Placental pericyte (primary cell): ENCODE measurements at places on chromosomes 16 and 17. TPM values are rescaled to one million over a fixed set of nuclear protein-coding genes. Genes with fewer than 3 reads are reported as not detected.

SPAG9 gene
- 91.9 and 92.8 TPM in 2 replicates for total RNA-seq

BCL6B gene
- total RNA-seq: under 0.01 TPM in 1 of 2 replicates, not detected in the other

SLC2A4 gene
- 0.22 TPM in 1 of 2 replicates, not detected in the other for total RNA-seq

CCL22 gene
- not detected in 2 replicates for total RNA-seq

MYOCD gene
- under 0.01 and 4.7 TPM in 2 replicates for total RNA-seq

FOXL1 gene
- 1.1 and 12.2 TPM in 2 replicates for total RNA-seq

GCGR gene
- total RNA-seq: not detected in 2 replicates

FZD2 gene
- 26.1 and 34.4 TPM in 2 replicates for total RNA-seq

NPIPA8 gene
- total RNA-seq: not detected in 2 replicates

LPCAT2 gene
- total RNA-seq: 14.4 and 52.4 TPM in 2 replicates

EFNB3 gene
- total RNA-seq: 0.72 and 1.5 TPM in 2 replicates

ATP2C2 gene
- not detected in 2 replicates for total RNA-seq

CCR7 gene
- total RNA-seq: under 0.01 TPM in 1 of 2 replicates, not detected in the other

CCL14 gene
- not detected in 2 replicates for total RNA-seq

KRTAP2-3 gene
- total RNA-seq: 0.72 TPM in 1 of 2 replicates, not detected in the other

RGS11 gene
- 1.0 and 2.4 TPM in 2 replicates for total RNA-seq

KRT9 gene
- total RNA-seq: not detected in 2 replicates

MPO gene
- not detected in 2 replicates for total RNA-seq

ASIC2 gene
- total RNA-seq: under 0.01 TPM in 1 of 2 replicates, not detected in the other

HOXB4 gene
- under 0.01 and 0.57 TPM in 2 replicates for total RNA-seq

CMTM2 gene
- total RNA-seq: not detected in 2 replicates

CLDN9 gene
- not detected in 2 replicates for total RNA-seq

FADS6 gene
- total RNA-seq: not detected in 2 replicates

CHST5 gene
- total RNA-seq: under 0.01 TPM in 2 replicates

MMP2 gene
- total RNA-seq: 875 and 1,286 TPM in 2 replicates

METTL26 gene
- total RNA-seq: 99.1 and 106 TPM in 2 replicates

CTRB2 gene
- total RNA-seq: not detected in 2 replicates
